Stimulated activated naive CD8-positive, alpha-beta T cell treated with anti-CD3 and anti-CD28 coated beads, Interleukin-15, amount 100 ng/mL, for 72 hours (primary cell): ENCODE measurements at places on chromosomes 2 and 18.

GRCh38 chr2:234669621-234670020, 172.7 kb upstream of the ARL4C start:
- no peak for DNase-seq

GRCh38 chr2:8939486-8940114, 63.9 kb downstream of the MBOAT2 start:
- DNase-seq, result no peak

DNA sequence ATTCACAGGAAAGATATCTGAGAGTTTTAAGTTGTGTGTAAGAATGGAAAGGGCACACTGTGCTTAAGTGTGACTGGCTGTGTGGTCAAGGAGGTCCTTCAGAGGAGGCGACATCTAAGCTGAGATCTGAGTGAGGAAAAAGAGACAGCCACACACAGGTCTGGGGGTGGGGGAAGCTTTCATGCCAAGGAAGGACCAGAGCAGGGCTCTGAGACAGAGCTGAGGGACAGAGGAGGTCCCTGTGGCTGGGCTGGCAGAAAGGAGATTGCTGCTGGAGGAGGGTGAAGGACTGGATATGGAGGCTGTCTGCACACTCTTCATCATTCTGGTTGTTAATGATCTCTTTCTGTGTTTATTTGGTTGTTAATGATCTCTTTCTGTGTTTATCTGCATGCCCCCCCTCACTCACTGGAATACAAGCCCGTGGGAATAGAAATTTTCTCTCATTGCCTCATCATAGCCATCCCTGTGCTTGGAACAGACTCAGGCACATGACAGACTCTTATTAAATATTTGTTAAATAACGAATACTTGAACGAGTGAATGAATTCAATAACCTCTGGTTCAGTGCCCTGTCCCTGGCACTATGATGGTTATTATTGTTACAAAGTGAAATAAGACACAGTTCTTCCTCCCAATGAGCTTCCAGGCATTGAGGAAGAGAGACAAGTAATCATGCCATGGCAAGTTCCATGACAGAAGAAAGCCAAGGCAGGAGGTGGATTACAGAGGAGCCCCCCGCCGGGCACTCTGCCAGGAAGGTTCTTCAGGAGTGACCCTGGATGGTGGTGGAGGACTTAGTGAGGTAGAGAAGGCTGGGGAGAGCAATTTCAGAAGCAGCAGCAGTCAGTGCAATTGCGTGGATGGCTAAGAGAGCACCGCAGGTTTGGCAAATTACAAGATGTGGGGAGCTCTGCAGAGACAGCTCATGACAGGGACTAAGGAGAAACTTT, 399.4 kb upstream of the HS6ST1 start:
- no peak for DNase-seq

DNA sequence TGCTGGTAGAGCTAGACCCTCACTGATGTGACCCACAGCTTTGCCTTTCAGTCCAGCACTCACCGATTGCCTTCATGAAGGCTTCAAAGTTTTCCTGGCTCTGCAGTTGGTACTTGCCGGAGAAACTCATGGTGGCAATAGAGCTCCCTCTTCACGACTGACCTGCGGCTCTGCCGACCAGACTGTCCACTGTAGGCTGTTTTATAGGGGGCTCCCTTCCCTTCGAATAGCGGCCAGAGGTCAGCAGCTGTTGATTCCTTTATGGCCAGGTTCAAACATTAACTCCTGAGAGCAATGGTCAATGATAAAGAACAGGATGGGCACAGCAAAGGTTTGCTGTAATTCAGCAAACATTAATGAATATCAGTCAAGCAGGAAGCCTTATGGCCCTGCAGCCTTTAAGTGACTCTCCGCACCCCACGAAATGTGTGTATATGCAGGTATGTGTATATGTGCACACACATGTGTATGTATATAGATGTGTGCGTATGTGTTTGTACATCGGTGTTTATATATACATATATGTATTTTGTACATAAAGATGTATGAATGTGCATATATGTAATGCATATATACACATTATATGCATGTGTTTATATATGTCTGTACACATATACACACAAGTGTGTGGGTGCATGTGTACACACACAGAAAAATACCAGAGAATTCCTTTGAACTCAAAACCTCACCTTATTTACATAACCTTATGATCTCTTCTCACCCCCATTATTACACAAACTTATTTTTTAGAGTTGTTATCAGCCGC, at the start of gene FABP1:
Gene FABP1, minus strand, starts transcription at position 175 of the 766 bp plus-strand sequence. Its CDS starts 45 bp downstream, at position 130.
- no peak for DNase-seq

- DNase-seq, result no peak
These were observed 97.4 kb upstream of the UPP2 start for GRCh38 chr2:158004126-158004764.

DNA sequence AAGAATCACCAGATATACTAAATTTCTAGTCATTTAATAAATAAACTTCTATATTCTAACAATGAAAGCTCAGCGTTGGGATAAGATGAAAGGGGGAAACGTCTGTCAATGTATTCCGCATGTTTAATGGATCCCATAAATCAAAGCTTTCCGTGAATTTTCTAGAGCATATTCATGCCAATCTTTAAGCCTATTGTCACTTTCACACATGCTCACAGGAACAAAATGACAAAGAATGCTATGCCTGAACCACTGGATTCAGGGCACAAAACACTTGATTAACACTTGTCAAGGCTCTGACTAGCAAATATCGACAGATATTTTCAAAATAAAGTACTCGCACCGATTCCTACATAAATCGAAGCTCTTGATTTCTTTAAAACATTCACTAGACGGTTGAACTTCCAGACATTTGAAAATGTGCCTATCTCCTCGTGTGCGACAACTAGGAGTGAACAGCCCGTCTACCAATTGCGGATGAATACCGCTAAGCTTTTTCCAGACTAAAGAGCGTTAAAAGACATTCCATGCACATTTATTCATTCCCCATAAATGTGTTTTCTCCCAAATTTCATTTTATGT, 1.8 kb downstream of the TLK1 start:
- no peak for DNase-seq

GRCh38 chr2:235560345-235560744, 66.5 kb downstream of the AGAP1 start:
- no peak for DNase-seq

DNA sequence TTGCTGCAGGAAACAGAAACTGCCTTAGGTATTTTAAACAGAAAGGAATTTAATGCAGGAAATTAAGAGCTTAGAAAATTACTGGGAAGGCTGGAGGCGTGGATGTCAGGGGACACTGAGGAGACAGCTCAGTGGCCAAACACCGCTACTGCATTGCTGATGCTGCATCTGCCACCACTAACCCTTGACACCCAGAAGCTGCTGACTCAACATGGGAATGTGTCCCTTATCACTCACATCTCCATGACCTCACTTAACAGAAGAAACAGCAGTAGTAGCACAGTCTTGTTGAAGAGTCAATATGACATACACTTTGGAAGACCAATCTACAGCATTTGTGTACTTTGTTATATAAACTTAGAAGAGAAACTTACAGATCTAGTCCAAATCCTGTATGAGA, 906.1 kb downstream of the SLC4A3 start:
- no peak for DNase-seq

DNA sequence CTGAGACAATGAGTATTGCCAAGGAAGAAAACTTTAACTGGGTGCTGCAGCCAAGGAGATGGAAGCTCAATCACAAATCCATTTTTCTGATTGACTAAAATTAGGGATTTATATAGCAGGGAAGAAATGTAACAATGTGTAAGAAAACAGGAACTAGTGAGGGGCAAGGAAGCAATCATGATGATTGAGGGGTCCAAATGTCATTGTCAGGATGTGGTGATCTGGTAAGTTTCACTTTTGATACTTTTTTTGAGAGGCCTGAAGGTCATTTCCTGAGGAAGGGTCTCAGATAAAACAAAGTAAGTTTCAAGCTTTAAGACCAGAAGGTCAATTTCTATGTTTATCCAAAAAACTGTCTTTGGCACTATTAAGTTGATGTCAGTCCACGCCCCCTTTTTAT, 12.0 kb upstream of the GCC2 start:
- DNase-seq, result no peak

DNA sequence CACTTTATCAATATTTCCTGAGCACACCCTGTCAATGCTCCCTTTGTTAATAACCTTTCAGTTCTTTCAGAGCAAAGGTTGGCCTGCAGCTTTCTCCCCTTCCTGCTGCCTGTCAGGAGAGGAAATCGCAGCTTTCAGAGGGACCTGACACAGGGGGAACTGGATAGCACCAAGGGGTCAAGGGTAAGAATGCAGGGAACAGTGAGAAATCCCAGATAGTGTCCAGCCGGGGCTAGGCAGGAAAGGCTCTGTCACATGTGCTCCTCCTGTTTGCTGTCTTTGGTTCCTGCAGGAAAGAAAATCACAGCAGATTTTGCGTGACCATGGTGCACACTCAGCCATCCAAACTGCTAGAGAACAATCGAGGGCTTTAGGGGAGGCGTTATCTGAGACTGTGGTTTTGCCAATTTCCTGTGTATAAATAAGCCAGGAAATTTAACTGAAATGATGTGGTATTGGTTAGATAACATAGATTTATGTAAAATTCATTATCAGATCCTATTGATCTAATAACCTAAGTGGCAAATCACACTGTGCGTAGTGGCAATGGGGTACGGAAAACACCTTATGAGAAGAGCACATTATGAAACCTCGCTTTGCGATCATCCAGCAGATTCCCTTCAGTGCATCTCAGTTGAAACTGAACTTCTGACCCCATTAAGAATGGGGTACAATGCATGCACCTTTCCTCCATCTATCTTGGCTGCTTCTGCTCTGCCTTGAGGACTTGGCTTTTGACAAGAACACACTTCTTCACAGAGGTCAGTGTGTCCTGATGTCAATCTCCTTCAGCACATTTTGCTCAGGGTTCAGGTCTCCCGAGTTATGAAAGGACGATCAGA, 178.0 kb downstream of the ICOS start:
- DNase-seq, result no peak

DNA sequence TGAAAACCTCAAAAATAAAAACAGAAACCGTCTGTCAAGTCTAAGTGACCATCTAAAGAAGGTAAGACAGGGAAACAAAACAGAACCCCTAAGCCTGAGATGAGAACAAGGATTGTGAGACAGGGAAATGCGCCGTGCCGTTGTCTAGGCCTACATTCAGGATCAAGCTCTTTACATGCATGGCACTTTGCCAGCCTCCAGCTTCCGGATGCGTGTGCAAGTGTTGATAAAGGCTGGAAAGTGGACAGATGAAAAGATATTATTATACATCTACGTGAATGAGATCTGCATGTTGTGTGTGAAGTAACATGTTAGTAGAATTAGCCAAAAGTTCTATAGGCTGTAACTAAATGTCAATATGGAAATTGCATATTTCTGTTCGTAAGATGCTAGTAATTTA, 28.6 kb upstream of the TMEM87B start:
- no peak for DNase-seq

GRCh38 chr18:50080316-50080715, 114.6 kb downstream of the MYO5B start:
- DNase-seq, result no peak

- no peak for DNase-seq
These were observed 53.8 kb downstream of the TGOLN2 start for GRCh38 chr2:85273738-85274731.

- no peak for DNase-seq
These were observed 1764.1 kb upstream of the CELF4 start for GRCh38 chr18:39329496-39330275.

- DNase-seq, result no peak
These were observed 13.0 kb downstream of the SIGLEC15 start for GRCh38 chr18:45838302-45839070.

GRCh38 chr2:147763861-147764260, 81.0 kb upstream of the ACVR2A start:
- no peak for DNase-seq

GRCh38 chr2:134288814-134289213, 34.9 kb downstream of the MGAT5 start:
- DNase-seq, result no peak

GRCh38 chr2:74552914-74553811, 579 bp downstream of the LOXL3 start:
- DNase-seq, result no peak
